ACHN (cell line): ENCODE measurements at places on chromosomes 5 and 9.
A peak's percentile ranks its signal among the peaks of the same experiment; 100 is the strongest.

- DNase-seq, result no peak
Observed at GRCh38 chr5:140049205-140049604, 6.1 kb upstream of the NRG2 start.

DNA sequence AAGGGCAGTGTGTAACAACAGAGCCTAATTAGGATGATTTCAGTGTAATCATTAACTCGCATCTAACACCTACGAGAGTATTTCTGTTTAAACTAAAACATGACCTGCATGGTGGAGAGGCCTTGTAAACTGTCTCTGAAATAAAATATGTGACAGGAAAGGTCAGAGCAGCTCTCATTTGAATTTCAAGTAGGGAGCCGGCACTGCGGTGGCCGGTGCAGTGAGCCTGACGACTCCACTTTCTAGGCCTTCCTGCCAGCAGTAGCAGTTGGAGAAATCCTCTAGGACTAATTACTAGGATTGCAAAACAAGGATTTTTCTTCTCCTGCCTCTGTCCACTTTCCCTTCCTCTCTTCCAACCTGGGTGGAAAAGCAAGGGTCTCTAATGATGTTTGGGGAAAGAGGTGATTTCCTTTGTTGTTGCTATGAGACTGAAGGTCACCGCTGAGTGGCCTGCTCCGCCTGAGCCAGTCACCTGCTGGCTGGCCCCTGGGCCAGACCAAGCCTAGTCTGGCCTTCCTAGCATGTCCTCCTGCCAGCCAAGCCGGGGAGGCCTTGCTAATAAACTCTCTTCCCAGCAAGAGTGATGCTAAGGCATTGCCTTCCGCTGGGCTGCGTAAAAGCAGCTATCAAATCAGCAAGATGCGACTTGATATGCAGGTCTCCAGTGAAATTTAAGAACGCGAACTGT, 245.7 kb downstream of the PSAT1 start:
- DNase-seq, result no peak

DNA sequence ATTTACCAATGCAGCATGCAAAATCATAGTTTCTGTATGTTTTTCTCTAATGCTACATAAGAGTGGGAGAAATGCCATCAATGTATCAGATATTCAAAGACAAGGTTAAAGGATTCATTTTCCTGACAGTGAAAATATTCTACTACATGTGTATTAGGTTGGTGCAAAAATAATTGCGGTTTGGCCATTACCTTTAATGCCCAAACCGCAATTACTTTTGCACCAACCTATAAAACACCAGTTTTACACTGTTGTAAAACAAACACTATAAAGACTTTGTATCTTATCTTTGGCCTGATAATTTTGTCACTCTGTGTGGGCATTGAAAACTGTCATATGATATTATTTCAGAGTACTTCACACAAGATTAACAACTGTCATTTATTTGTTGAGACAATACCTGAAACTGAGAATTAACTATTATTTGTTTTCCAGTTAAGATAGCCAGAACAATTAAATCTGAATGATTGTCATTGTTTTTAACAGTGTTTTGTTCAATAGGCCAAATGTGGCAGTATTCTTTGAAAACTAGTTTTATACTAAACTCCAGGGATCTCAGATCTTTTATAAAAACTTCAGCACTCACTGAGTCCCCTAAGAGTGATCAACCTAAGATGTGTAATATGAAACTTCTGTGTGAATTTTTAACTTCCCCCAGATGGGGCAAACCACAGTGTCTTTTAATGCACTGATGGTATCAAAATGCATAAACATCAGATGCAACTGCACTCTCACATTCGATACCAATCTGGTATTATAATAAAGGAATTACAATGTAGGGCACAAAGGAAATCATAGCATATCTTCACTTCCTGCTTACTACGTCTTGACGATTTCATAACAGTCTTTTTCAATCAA, 53.8 kb upstream of the FBN2 start:
- no peak for DNase-seq

DNA sequence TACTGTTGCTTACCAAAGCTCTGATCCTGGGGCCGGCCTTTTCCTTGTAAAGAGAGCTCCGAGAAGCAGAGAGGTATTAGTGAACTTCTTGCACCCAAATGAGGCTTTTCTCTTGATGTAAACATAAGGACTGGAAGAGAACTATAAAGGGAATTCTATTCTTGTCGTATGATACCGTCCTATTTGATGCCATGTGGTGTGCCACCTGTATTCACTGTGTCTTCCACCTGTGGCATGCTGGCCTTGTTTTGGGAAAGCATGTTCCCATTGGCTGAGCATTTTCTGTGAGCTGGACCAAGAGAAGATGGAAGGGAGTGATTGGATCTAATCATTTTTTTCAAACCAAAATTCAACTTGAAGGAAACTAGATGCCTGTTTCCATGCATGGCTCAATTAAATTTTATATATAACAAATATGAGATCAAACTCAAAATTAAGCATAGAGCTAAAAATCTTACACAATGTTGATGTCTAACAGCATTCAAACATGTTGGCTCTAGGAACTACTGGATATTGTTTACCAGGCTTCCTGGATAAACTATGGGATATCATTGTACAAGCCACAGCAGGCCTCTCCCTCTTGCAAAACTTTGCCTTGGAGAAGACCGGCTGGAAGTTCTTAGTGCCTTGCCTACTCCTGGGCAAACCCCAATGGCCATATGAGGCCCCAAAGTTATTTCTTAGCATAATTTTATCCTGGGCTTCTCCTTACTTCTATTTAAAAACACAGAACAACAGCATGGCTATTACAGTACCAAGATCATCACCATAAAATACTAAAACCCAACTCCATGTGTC, 115.3 kb downstream of the TSSK1B start:
- no peak for DNase-seq

DNA sequence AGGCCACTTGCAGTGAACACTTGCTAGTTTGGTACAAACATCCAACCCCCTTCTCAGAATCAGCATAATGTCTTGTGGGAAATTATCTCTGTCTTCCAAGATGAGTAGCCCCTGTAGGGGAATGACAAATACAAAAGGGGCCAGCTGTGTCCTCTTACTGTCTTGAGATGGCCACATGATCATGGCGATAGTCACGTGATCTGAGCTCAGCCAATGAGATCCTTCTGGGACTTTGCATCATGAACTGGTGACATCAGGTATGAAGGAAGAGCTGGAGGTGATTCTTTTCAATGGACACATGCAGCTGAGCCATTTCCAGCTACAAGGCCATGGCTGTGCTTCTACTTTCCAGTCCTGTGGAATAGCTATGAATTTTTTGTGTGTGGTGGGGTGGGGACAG, 206.3 kb downstream of the IRX1 start:
- no peak for DNase-seq

DNA sequence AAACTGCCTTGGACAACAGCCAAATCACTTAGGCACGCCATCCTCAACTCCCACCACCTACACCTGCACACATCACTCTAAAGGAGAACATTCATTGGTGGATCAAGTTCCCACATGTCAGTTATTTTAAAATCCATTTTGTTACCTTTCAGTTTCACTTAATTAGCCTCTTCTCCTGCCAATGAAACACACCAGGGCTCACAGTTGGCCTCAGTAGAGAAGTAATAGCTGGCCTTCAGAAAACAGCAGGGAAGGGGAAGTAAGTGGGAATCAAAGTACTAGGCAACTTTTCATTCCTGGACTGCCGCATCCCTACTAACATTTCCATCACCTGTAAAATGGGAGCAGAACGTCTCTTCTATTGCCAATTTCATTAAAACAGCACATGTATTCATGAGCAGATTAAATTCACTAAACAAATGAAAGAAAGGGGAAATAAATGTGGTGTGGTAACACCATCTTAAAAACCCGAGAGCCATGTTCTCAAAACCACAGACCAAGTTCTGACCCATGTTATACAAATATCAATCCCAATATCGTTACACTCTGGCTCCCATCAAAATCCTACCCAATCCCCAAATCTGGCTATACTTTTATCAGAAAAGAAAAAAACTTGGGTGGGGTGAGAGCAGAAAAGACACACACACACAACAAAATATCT, 1.7 kb downstream of the SIL1 start:
- DNase-seq, result no peak

DNA sequence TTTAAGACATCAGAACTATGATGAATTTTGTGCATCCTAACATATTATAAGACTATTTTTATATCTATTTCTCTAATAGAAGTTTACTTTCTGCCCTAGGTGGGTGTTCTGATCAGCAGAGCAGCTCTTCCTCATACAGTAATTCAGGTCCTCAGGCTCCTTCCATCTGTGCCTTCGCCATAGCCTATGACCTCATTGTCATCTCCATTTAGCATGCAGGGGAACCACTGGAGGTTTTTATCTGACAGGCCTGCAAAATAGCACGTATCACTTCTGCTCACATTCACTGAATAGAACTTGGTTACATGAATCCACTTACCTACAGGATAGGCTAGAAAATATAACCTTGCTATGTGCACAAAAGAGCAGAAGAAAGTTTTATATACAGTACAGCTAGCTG, 159.4 kb upstream of the CCNH start:
- no peak for DNase-seq

DNA sequence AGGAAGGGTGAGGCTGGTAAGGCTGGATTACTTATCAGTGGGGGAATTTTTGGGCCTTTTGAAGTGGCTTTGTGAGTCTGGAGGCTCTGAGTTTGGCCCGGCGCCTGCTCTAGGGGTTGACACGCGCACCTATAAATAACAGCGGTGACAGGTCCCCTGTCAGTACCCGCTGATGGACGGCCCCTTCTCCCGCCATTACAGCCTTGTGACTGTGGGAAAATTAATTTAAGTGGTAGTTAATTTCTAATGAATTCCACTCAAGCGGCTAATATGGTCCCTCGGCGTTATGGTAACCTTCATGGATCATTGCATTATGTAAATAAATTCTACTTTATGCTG, 16.5 kb downstream of the MRPL36 start:
- no peak for DNase-seq

GRCh38 chr5:82881571-82882174, 195.5 kb downstream of the TMEM167A start:
- no peak for DNase-seq

GRCh38 chr5:87437724-87438123, 25.0 kb upstream of the CCNH start:
- no peak for DNase-seq

DNA sequence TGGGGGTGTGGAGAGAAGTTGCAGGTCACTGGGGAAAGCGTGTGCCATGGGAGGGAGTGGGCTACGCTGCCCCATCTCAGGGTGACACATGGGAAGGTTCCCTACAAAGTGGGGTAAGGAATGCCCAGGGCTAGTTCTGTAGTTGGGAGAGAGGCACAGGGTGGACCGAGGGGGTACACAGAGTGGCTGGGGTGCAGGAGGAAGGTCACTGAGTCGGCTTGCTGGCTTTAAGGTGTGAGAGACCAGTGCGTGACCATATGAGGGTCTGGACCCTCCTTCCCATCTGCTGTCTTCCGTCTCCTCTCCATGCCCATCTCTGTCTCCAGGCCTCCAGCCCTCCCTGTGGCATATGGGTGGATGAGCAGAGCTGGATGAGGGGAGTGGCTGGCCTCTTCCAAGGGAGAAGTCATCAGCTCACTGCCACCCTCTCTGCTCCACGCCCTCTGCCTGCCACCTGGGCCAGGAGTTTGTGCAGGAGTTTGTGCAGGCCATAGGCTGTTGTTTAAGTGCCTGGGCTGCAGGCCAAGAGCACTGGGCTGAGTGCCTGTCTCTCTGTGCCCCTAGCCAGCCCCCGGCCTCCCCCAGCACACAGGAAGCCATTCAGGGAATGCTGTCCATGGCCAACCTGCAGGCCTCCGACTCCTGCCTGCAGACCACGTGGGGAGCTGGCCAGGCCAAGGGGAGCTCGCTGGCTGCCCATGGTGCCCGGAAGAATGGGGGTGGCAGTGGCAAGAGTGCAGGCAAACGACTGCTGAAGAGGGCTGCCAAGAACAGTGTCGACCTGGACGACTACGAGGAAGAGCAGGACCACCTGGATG, 96.8 kb downstream of the PHF2 start:
- no peak for DNase-seq

DNA sequence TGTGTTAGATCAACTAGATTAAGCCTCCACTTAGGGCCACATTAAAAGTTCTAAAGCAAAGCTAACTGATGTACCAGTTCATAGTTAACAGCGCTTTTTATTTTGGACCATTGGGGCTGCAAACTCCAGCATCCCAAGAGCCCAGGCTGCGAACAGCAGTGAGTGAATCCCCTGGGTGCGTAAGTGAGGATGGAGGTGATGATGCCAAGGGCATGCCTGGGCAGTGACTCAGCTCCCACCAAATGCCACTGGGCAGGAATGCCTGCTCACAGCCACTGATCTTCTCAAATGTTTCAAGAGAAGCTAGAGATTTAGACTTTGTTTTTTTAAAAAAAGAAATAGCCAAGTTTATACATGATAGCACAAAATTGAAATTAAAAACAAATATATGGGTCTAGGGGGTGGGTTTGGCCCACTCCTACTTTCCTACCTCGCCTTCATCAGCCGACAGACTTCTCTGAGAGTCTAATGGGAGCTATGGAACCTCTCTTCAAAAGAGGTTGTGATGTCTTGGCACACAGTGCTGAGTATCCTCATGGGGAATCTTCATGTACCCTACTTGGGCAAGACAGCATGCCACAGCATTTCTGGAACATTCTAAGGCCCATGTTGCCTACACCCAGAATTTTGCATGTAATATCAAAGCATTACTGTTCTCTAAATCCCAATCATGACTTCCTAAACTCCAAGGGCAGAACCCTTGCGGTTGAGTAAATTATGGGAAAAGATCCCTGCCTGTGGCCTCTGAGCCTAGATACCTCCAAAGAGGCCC, 398.1 kb downstream of the EBF1 start:
- DNase-seq, result peak; percentile 54

- DNase-seq, result no peak
Observed at GRCh38 chr9:95572381-95573151, 55.8 kb upstream of the PTCH1 start.

DNA sequence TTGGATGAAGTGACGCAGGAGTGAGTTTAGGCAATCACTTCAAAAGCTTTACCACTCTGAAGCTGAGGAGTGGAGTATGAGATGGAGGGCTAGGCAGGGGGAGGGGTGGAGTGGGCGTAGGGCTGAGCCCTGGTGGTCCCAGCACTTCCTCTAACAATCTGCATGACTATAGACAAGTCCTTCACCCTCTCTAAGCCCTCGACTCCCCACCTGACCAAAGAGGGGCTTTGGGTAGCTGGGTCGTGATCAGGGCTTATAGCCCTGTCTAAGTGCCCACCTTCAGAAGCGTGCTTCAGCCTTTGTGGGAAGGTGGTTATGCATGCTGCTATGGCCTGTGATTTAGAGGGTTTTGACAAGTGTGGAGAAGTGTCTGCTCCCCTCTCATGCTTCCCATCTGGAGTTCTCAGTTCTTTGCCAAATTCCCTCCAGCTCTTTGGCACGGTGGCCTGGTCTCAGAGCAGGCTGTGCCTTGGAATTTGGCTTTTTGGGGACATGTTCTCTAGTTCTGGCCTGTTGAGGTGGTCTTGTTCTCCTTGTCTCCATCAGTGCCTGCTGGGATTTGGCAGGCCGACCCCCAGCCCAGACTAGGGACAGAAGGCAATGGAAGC, 53.0 kb downstream of the ACTBL2 start:
- no peak for DNase-seq

DNA sequence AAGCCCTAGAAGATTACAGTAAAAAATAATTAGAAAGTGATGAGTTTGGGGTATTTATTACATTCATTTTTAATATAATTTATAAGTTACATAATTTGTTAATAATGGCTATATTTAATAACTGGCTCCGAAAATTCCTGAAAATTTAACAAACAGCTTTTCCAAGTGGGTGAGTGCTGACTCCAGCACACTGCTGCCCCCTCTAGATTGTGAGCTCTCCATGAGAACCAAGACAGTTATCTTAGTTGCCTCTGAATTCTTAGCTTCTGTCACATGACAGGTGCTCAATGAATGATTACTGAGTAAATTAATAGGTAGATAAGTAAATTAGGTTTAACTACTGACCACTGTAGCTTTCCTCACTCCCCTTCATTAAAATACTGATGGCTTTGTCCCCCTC, 7.8 kb downstream of the KLHL3 start:
- no peak for DNase-seq

- no peak for DNase-seq
Observed at GRCh38 chr9:106528158-106528557, 334.8 kb upstream of the ZNF462 start.
